ENCODE measurements at places on chromosomes 11 and 22. TPM values are rescaled to one million over a fixed set of nuclear protein-coding genes. Genes with fewer than 3 reads are reported as not detected.
A peak's percentile ranks its signal among the peaks of the same experiment; 100 is the strongest.

- H3K4me3 ChIP-seq: no peak overlapping the region
- H3K4me1 ChIP-seq: peaks cover under 1% of the 10 kb centered on the region
- H3K27ac ChIP-seq: no peak overlapping the region
These were observed 21.6 kb upstream of the CSNK1E start for GRCh38 chr22:38338772-38339379.

DNA sequence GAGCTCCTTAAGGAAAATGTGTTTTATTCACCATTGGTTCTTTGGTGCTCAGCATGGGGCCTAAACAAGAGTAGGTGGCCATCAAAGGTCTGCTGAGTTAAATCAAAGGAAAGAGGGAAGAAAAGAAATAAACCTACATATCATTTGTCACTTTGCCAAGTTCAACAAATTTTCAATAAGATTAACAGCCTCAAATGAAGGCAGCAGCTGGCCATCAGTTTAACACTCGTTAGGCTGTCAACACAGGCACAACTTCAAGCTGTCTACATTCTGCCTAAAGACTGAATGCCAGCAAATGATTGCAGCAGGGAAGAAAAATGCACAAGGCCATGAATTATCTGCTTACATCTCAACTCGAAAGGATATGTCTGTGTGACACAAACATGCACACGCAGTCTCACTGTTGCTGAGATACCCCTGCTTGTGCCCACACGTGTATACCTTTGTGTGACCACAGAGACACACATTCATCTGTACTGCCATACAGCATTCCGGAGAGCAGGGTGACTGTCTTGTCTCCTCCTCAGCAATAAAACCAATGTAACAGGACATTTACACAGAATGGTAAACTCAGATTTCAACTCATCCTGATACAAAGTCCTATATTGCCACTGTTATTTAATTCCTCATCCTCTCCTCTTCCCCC is 40.1 kb downstream of the TRIM66 start:
- H3K36me3 ChIP-seq: no peaks in the 10 kb centered on the region
- no peak for DNase-seq
- no peaks in the 10 kb centered on the region for H3K27me3 ChIP-seq
- H3K4me3 ChIP-seq: no peak overlapping the region

DNA sequence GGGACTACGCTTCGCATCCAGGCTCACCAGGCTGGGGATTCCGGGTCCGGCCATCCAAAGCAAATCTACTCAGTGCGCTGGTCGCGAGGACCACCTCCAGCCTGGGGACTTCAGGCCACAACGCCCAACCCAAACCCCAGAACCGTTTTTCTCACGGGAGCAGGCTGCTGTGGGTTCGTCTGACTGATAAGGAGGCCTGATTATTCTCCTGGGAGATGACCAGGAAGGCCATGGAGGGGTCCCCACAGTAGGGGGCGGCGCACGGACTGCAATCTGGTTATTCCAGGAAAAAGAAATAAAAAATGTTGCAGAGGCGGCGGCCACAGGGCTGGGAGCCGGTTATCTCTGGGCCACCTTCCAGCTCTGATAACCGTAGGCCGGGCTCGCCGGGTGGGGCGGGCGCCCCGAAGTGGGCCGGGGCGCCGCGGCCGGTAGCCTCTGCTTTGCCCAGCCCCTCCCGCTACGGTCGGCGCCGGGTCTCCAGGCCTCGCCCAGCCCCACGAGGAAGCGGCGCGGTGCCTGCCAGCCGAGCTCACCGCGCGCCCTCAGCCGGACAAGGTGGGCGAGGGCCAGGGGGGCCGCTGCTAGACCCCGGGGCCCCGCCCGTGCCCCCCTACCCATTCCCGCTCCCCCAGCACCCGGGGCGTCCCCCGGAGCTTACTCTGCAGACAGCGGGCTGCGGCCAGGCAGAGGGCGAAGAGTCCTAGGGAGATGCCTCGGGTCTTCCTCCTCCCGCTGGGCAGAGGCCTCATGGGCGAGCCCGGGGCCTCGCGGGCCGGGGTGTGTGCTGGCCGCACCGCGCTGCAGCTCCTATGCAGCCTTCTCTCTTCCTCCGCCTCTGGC is 446 bp downstream of the VSTM5 start:
- H3K36me3 ChIP-seq: no peaks in the 10 kb centered on the region
- peak overlapping the region; percentile 58 for H3K4me3 ChIP-seq
- H3K27me3 ChIP-seq: no peaks in the 10 kb centered on the region
- H3K27ac ChIP-seq: no peak overlapping the region
- peak; percentile 58 for DNase-seq
- no peaks in the 10 kb centered on the region for H3K4me1 ChIP-seq

GRCh38 chr22:31530823-31531195 is 34.5 kb downstream of the SFI1 start:
- H3K27ac ChIP-seq: no peak overlapping the region
- H3K36me3 ChIP-seq: no peaks in the 10 kb centered on the region
- H3K27me3 ChIP-seq: no peaks in the 10 kb centered on the region
- no peaks in the 10 kb centered on the region for H3K4me1 ChIP-seq
- H3K4me3 ChIP-seq: no peak overlapping the region
- DNase-seq: no peak

The TUG1 gene
- 119 TPM for total RNA-seq

The ADORA2A gene
- total RNA-seq: 7.1 TPM

Measured in H1 (cell line).